ENCODE measurements at places on chromosomes 16 and 17. TPM values are rescaled to one million over a fixed set of nuclear protein-coding genes. Genes with fewer than 3 reads are reported as not detected.

Gene OR3A1
- total RNA-seq = not detected

Gene CAPN15
- total RNA-seq = 39.7 TPM

Gene TVP23A
- not detected for total RNA-seq

Gene PERCC1
- total RNA-seq = not detected

Gene KRTAP2-3
- 0.15 TPM for total RNA-seq

Gene LAT
- total RNA-seq = not detected

Gene ACSM2A
- not detected for total RNA-seq

Gene MYO15B
- total RNA-seq = 6.9 TPM

Gene CNTNAP1
- total RNA-seq = 4.6 TPM

Gene NPIPA3
- total RNA-seq = 0.70 TPM

Gene TBX2
- 0.38 TPM for total RNA-seq

Gene LRRC45
- total RNA-seq = 20.9 TPM

Gene TRIM47
- 68.3 TPM for total RNA-seq

Gene KRTAP4-1
- total RNA-seq = not detected

Gene GRB7
- total RNA-seq = 31.5 TPM

Gene MKS1
- total RNA-seq = 11.7 TPM

Gene TMIGD1
- not detected for total RNA-seq

Gene KIAA0753
- 8.2 TPM for total RNA-seq

Gene HOXB2
- total RNA-seq = 0.46 TPM

Gene CASKIN1
- total RNA-seq = 0.16 TPM

Gene SLC22A31
- total RNA-seq = 0.19 TPM

Gene SEZ6L2
- 16.2 TPM for total RNA-seq

Gene ZNF771
- 7.7 TPM for total RNA-seq

Gene SEPTIN12
- not detected for total RNA-seq

Gene PIK3R6
- total RNA-seq = not detected

Gene ATAD5
- 2.2 TPM for total RNA-seq

Gene RNF167
- 50.5 TPM for total RNA-seq

Gene ITPRIPL2
- 13.8 TPM for total RNA-seq

Gene MFSD11
- total RNA-seq = 12.3 TPM

Gene POLDIP2
- 96.1 TPM for total RNA-seq

Gene GUCY2D
- total RNA-seq = 0.04 TPM

Gene KRT36
- not detected for total RNA-seq

Gene USP22
- 119 TPM for total RNA-seq

Gene EPOP
- 4.1 TPM for total RNA-seq

Gene TBC1D16
- total RNA-seq = 20.1 TPM

Gene MRPL58
- total RNA-seq = 123 TPM

Gene CCT6B
- total RNA-seq = 0.62 TPM

Gene SCNN1G
- total RNA-seq = 0.04 TPM

Gene FKBP10
- 21.3 TPM for total RNA-seq

Gene KRTAP4-6
- not detected for total RNA-seq

Gene KLHL10
- not detected for total RNA-seq

Gene ABAT
- 3.7 TPM for total RNA-seq

Gene SNX11
- total RNA-seq = 19.0 TPM

Gene VAT1L
- total RNA-seq = not detected

Gene GPATCH8
- total RNA-seq = 14.9 TPM

Gene SSTR5
- not detected for total RNA-seq

Gene PLEKHH3
- total RNA-seq = 29.9 TPM

Gene MYO15A
- total RNA-seq = 1.6 TPM

Gene SHISA9
- total RNA-seq = under 0.01 TPM

Gene ACAP1
- 5.6 TPM for total RNA-seq

Gene CLEC18B
- total RNA-seq = 2.1 TPM

Gene FTSJ3
- 48.1 TPM for total RNA-seq
